ENCODE measurements at places on chromosomes 16 and 17. TPM values are rescaled to one million over a fixed set of nuclear protein-coding genes. Genes with fewer than 3 reads are reported as not detected.

The TCAP gene
- 0.15 TPM for total RNA-seq

The ANKFN1 gene
- 1.2 TPM for total RNA-seq

The GLIS2 gene
- 1.3 TPM for total RNA-seq

The PRAC2 gene
- total RNA-seq: not detected

The TNFSF12 gene
- total RNA-seq: 6.5 TPM

The FOXC2 gene
- total RNA-seq: 2.4 TPM

The ACAP1 gene
- total RNA-seq: not detected

The PSMD3 gene
- total RNA-seq: 105 TPM

The ZNF19 gene
- 1.8 TPM for total RNA-seq

All from epithelial cell of umbilical artery (primary cell).